ENCODE measurements at places on chromosomes 1 and 21.

DNA sequence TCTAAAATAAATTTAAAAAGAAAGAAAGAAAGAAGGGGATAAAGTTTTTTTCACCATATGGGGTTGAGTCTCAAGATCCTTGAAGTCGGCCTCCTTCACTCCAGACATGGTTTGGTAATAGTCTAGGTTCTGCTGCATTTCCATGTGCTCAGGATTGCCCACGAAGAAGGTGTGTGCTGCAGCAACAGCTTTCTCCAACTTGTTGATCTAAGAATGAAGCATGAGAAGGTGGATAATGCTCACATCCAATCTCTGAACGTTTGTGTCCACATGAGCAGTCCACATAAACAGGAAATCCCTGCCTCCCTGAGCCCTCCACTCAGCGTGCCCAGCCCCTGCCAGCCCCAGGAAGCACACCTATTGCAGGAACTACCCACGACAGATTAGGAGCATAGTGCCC lies 4.6 kb downstream of the P3H1 start:
- DNase-seq: no peak

DNA sequence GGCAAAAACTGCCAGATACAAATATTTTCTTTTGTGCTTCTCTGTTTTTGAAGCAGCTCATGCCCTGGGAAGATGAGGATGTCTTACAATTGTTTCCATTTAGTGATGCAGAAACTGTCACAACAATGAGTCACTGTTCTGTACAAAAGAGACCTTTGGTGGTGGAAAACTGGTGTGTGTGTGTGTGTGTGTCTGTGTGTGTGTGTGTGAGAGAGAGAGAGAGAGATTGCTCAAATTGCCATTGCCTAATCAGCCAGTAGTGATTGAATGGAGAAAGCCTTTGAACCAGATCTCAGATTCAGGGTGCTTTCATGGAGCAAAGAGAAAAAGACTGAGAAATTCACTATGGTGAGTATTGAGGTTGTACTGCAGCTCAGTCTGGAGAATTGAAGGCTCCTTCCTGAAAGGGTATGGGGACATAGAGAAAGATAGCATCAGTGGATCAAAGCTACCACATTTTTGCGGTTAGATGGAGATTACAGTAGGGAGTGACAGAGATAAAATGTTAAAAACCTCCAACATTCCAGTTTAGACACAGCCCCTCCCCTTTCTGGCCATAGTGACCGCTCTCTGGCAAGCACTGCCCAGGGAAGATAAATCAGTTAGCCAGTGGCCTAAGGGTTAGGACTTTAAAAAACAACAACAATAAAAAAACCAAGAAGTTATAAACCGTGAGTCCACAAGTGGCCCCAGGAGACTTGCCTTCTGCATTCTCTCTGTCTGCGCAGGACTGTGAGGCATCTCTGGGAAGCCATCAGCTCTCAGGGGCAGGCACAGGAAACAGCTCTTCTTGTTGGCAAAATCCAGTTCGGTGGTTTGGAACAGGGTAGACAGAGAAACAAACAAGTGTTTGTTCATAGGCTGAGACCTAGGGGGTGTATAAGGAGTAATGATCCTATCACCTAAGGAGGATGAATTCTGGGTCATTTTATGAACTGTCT lies 406.5 kb downstream of the DUSP10 start:
- DNase-seq: no peak

DNA sequence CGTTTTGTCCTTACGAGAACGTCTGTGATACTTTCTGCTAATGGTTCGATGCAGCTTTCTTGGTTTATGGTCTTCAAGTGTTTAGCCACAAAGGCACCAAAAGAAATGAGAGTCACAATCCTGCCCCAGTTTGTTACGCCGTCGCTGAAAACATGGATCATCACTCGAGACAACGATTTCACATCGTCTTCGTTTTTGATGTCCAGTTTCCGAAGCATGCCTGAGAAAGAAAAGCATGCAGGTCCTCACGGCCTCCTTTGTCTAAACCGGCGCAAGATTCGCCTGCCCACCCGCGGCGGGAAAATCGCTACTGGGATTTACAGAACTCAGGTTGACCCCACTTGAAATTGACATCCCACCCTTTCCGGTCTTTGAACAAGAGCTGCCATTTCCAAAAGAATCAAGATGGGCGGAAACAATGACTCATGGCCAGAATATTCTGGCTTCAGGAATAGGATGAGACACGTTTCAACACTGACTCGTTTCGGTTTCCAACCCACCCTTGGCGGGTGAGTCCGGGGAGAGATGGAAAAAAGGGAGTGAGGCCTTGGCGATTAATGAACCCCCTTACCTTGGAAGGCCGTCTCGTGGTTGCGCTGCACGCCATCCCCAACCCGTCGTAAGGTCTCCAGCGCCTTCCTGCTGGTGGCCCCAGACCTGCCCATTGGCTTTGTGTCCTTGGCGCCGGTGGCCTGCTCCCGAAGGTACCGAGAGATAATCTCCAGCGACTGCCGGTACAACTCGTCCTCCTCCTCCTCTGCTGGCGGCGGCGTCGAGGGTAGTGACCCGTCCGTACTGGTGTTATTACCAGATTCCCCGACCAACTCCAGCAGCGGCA lies 919 bp downstream of the MCL1 start:
- no peak for DNase-seq

- DNase-seq: peak; percentile 91
These were observed 543 bp upstream of the EPHB2 start for GRCh38 chr1:22709891-22710700.

DNA sequence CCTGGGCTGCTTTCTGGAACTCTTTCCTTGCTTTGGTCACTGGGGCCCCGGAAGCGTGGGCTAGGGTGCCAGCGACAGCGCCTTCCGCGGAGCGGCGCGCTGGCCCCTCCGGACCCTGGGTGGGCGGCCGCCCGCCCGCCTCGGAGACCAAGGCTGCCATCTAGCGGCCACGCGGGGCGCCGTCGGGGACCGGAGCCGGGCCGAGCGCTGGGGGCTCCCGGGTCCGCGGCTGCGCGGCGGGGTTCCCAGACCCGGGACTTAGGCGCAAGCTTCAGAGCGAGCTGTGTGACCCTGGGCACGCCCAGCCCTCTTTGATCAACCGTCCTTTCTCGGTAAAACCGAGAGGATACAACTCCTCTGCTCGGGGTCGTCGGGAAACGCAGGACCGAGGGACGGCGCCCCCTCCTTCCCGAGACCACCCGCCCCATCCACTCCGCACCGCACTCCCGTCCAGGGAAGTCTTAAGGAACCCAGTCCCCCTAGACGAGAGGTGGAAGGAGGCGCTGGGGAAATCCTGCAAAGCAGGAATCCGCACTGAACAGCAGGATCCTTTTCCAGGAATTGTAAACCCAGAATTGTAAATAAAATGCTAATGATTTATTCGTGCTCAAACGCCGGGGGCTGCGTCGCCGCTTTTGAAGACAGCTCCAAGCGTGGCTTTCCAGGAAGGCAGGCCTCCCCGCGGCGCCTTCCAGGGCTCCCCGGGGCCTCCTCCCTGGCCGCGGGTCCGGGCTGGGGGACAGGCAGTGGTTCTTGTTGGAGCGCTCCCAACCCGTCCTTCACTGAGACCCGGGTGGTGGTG lies 41.2 kb downstream of the RRAGC start:
- DNase-seq: peak; percentile 97

DNA sequence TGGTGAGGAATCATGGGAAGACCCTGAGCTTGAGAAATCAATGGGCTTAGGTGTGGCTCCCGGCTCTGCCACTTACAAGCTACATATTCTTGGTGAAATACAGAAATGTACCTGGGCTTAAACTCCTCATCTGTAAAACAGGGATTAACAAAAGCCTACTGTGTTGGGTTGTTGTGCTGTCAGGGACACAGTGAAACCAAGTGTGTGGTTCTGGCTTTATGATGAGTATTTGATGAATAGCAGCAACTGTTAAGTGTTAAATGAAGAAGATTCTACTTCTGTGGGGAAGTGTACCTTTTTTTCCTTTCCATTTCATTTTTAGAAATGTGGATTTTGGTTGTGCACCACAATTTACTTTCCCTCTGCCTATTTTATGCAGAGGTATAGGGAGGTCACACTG lies 41.1 kb upstream of the DUSP10 start:
- DNase-seq: no peak

DNA sequence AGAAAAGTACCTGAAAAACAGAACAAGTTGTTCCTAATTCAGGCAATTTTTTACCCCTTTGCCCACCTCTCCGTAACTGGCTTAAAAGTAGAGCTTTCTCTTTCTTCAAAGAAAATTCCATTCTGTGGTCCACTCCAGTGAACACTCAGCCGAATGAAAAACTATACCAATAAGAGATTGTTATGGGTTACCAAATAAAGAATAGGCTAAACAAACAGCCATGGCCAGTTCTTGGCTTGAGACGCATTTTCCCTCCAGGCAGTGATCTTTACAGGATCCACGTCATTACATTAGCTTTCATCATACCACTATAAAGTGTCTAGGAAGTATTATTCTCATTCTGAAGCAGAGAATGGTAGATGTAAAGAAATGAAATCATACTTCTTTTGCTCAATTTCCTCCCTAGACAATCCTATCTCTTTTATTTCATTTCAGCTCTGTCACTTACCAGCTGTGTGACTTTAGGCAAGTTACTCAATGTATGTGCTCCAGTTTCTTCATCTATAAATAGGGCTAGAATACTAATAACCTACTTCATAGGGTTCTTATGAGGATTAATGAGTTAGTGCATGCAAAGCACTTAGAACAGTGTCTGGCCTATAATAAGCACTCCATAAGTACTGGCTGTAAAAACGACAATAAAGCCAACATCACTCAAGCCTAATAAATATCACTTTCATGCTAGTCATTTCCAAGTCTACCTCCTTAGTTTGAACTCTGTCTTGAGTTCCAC lies 26.5 kb upstream of the TRIM45 start:
- DNase-seq: no peak

DNA sequence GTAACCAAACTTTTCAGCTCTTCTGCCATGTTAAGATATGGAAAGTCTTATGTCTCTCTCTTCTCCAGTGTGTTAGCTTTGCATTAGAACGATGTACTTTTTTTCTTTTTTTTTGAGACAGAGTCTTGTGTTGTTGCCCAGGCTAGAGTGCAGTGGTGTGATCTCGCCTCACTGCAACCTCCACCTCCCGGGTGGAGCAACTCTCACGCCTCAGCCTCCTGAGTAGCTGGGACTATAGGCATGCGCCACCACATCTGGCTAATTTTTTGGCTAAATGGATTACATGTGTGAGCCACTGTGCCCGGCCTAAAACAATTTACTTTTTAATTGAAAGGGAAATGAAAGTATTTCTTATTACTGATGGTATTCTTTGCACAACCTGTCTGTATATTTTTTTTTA lies 35.8 kb downstream of the SPEN start:
- DNase-seq: no peak

DNA sequence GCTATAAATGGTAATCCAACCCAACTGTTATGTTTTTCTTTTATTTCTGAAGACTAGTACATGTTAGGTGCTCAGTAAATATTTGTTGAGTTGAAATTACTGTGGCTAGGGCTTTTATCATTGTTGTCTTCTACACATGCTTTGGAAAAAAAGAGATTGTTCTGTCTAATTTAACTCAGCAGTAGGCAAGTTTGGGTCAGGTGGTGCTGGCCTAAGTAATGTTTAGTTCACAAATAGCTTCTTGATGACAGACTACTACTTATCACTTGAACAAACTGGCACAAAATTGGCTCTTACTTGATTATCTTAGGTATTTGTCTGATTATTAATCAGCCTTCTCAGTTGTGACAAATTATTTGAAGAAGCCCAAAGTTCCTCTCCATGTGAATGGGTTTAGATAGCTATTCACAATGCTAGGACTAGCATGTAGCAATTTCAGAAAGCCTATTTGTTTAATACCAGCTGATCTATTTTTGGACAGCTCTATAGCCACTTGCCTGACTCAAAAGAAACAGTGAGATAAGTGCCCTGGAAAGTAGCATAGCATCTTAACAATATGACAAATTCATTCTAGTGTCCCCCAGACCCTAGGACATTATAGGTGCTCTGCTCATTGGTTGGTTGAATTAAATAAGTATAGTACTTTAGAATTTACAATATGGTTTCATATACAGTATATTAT lies 32.6 kb downstream of the TMEM200B start:
- DNase-seq: no peak

- DNase-seq: no peak
These were observed 9.2 kb downstream of the ADCY10 start for GRCh38 chr1:167904652-167905130.

- DNase-seq: peak; percentile 84
These were observed 33.5 kb downstream of the UBE2G2 start for GRCh38 chr21:44767834-44768831.

DNA sequence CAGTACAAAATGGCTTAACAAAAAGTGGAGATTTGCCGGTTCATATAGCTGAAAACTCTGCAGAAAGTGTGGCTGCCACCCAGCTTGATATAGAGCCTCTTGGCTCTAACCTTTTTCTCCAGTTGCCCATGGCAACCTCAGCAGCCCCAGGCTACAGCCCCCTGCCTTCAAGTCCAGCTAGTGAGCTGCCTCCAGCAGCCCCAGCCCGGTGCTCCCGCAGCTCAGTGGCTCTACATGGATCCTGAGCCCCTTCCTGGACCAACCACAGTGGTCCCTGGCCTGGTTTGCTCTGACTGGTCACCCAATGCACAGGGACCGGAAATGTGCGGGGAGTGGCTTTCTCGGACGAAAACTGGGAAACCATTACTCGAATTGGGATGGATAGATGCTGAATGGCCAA lies 13.3 kb upstream of the ATF3 start:
- peak; percentile 44 for DNase-seq

GRCh38 chr21:16789636-16790035 lies 723.2 kb upstream of the CXADR start:
- DNase-seq: no peak

DNA sequence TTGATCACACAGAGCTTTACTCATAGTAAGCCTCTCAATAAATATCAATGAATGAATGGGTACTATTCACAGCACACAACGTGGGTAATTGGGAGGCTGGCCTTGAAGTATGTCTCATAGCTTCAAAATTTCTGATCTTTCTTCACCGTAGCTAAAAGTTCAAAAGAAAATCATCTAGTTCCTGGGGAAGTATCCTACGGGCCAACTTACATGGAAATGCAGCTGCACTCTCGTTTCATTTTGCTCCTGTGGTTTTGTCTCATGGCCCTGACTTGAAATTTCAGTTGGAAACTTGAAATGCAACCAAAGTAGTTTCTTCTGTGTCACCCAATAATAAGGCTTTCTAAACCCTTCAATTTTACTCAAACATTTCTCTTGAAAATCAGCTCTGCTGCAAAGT lies 76.1 kb upstream of the CNIH3 start:
- no peak for DNase-seq

DNA sequence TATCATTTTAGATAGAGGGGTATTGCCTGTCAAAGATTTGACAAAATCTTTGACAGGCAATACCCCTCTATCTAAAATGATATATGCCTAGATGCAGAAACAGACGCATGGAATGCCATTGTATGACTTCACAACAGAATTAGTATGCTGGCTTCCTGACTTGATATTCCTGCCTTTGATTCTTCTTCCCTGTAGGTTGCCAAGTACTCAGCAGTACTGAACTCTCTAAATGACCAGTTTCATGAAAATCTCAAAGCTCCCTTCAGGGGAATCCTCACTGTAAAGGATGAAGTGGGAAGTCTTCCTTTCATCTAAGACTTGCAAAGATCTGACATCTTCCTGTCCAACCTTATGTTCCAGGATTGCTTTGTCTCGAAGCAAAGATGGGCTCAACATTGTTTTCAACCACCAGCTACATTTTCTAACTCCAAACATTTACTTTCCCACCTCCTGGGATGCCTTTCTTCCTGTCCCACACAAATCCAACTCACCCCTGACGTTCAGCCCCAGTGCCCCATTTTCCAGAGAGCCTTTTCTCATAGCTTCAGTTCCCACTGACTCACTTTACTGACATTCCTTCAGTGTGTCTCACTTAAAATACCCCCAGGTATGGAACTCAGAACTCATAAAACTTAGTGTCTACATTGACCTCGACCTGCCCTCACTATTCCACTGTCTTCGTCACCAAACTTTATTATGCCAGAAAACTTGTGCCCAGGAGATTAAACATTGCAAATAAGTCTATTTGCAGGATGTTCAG lies 67.3 kb upstream of the KCNJ6 start:
- DNase-seq: no peak
